ENCODE measurements at places on chromosomes 4 and X.

- no peak for DNase-seq
Observed at GRCh38 chrX:29659911-29660310, 555.5 kb upstream of the MAGEB2 start.

GRCh38 chr4:181323061-181323460 is 920.1 kb upstream of the TENM3 start:
- no peak for DNase-seq

DNA sequence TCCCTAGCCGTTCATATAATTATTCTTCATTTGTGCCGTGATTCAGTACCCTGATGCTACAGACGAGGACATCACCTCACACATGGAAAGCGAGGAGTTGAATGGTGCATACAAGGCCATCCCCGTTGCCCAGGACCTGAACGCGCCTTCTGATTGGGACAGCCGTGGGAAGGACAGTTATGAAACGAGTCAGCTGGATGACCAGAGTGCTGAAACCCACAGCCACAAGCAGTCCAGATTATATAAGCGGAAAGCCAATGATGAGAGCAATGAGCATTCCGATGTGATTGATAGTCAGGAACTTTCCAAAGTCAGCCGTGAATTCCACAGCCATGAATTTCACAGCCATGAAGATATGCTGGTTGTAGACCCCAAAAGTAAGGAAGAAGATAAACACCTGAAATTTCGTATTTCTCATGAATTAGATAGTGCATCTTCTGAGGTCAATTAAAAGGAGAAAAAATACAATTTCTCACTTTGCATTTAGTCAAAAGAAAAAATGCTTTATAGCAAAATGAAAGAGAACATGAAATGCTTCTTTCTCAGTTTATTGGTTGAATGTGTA is 7.0 kb downstream of the SPP1 start:
- no peak for DNase-seq

GRCh38 chr4:122099896-122100295 is 52.2 kb upstream of the BLTP1 start:
- DNase-seq: peak; percentile 5

GRCh38 chr4:40729555-40729954 is 20.2 kb upstream of the NSUN7 start:
- no peak for DNase-seq

- no peak for DNase-seq
Observed at GRCh38 chr4:87268411-87268810, 48.0 kb upstream of the KLHL8 start.

DNA sequence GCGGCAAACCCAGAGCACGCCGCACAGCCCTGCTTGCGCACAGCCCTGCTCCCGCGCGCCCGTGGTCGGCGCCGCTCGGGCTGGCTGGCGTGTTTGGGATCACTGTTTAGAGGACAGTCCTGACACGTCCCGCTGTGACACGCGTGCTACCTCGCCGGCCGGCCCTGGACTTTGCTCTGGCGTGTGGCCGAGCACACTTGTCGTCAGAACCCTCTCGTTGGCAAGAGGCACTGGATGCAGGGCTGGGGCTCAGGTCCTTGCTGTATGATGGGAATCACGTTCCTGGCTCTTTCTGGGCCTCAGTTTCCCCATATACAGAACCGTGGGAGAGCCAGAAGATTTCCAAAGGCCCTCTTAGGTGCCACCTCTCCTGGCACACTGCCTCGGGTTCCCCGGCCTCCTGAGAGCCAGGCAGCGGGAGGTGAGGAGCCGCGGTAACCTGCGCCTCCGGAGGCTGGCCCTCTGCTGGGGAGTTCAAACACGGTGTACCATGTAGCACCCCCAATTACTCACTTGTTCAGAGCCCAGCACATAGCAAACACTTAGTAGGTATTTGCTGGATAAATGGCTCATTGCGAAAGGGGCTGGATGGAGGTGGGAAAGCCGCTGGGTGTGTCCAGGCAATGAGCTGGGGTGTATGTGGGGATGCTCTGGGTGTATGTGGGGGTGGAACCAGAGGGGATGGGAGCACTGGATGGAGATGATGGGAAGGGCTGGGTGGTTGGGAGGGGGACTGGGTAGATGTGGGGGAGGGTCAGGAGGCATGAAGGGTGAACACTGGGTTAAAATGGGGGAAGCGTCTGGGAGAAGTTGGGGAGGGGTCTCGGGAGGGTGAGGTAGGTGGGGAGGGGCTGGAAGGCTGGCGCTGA is 76.6 kb downstream of the HTRA3 start:
- DNase-seq: no peak

GRCh38 chrX:40007756-40008705 is 89.7 kb downstream of the BCOR start:
- DNase-seq: no peak

All from GM23248 (cell line).